Activated CD4-positive, alpha-beta T cell treated with anti-CD3 and anti-CD28 coated beads, Interleukin-2, amount 10 ng/mL, durations not matched to agents 24 days and 14 days (primary cell): ENCODE measurements at places on chromosomes 2 and 18. TPM values are rescaled to one million over a fixed set of nuclear protein-coding genes. Genes with fewer than 3 reads are reported as not detected.
A peak's percentile ranks its signal among the peaks of the same experiment; 100 is the strongest.

DNA sequence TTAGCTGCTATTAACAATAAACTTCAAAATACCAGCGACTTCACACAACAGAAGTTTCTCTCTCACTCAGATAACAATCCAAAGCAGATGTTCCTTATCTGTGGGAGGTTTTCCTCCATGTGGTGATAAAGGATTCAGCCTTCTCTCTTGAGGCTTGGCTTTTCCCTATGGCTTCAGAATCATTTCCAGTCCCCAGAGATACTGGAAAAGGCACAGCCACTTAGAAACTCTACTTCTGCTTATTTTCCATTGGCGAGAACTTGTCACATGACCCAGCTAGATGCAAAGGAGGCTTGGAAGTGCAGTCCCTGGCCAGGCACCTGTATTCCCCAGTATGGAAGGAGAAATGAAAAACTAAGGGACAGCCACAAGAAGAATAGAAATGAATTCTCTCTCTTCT, 344.8 kb downstream of the MTX2 start:
- no peak overlapping the region for H3K4me3 ChIP-seq
- H3K4me1 ChIP-seq, result no peaks in the 10 kb centered on the region
- no peaks in the 10 kb centered on the region for H3K36me3 ChIP-seq

GRCh38 chr2:199189229-199189628, 268.5 kb downstream of the SATB2 start:
- no peak overlapping the region for H3K27ac ChIP-seq
- no peak overlapping the region for H3K4me3 ChIP-seq
- no peaks in the 10 kb centered on the region for H3K4me1 ChIP-seq
- no peaks in the 10 kb centered on the region for H3K36me3 ChIP-seq
- no peak for DNase-seq

GRCh38 chr2:164826293-164827243, 15.1 kb downstream of the COBLL1 start:
- H3K4me3 ChIP-seq, result no peak overlapping the region
- H3K27ac ChIP-seq, result no peak overlapping the region
- peaks cover 5% of the 10 kb centered on the region for H3K27me3 ChIP-seq

DNA sequence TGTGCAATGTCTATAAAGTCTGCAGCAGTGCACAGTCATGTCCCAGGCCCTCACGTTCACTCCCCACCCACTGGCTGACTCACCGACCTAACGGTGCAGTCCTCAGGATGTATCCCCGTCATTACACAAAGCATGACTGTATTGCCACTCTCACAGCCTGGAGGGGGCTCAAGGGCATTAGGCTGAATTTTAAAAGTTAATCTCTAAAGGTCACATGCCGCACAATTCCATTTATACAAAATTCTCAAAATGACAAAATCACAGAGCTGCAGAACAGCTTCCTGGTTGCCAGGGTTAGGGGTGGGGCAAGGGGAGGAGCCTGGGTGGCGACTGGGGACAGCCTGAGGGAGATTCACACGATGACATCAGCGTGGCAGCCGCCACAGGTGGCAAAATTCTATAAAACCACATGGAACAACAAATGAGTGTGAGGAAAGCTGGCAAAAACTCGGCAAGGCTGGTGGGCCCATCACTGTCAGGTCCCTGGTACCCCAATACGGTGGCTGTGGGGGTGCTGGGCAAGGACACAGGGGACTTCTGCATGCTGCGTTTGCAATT, 97.6 kb downstream of the NDUFA10 start:
- peaks cover 11% of the 10 kb centered on the region for H3K27me3 ChIP-seq
- peak overlapping the region; percentile 58 for H3K4me3 ChIP-seq
- peak; percentile 85 for DNase-seq
- peak overlapping the region; percentile 77 for H3K27ac ChIP-seq
- H3K4me1 ChIP-seq, result peaks cover 27% of the 10 kb centered on the region

DNA sequence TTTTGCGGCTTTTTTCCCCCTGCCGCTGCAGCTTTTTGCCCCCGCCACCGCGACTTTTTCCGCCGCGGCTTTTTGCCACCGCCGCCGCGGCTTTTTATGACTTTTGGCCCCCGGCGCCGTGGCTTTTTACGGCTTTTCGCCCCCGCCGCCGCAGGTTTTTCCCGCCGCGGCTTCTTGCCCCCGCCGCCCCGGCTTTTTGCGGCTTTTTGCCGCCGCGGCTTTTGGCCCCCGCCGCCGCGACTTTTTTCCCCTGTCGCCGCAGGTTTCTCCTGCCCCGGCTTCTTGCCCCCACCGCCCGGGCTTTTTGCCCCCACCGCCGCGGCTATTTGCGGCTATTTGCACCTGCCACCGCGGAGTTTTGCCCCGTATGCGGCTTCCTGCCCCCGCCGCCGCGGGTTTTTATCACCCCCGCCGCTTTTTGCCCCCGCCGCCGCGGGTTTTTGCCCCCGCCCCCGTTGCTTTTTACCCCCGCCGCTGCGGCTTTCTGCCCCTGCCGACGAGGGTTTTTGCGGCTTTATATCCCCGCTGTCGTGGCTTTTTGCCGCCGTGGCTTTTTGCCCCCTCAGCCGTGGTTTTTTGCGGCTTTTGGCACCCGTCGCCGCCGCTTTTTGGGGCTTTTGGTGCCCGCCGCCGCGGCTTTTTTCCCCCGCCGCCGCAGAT, 2750.9 kb downstream of the RPIA start:
- no peaks in the 10 kb centered on the region for H3K36me3 ChIP-seq
- no peak for DNase-seq
- no peak overlapping the region for H3K27ac ChIP-seq
- H3K4me3 ChIP-seq, result no peak overlapping the region
- no peaks in the 10 kb centered on the region for H3K4me1 ChIP-seq
- H3K27me3 ChIP-seq, result peaks cover 13% of the 10 kb centered on the region

DNA sequence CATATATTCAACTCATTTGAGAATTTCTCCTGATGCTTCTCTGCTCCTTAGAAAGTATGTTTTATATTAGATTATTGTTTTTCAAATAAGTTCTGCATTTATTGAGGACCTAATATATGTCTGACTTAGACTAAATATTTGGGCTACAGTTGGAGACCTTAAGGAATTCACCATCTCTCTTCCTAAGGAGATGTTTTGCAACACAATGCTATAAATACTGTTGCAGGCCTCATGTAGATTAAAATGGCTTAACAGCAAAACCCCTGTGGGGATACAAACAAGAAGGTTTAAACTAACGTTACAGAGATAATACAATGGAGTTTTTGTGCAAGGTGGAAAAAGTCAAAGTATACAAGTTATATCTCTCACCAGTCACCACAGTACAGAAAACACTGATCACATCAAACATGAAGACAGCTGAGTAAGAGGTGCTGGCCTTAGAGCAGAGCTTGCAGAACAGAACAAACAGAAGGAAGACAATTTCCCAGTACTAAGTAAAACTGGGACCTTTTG, 20.1 kb upstream of the BMPR2 start:
- peaks cover 7% of the 10 kb centered on the region for H3K27me3 ChIP-seq
- H3K36me3 ChIP-seq, result no peaks in the 10 kb centered on the region
- no peak overlapping the region for H3K27ac ChIP-seq
- DNase-seq, result no peak
- no peak overlapping the region for H3K4me3 ChIP-seq

Gene TCF4
- 1.6 and 2.6 TPM in 2 replicates for total RNA-seq

DNA sequence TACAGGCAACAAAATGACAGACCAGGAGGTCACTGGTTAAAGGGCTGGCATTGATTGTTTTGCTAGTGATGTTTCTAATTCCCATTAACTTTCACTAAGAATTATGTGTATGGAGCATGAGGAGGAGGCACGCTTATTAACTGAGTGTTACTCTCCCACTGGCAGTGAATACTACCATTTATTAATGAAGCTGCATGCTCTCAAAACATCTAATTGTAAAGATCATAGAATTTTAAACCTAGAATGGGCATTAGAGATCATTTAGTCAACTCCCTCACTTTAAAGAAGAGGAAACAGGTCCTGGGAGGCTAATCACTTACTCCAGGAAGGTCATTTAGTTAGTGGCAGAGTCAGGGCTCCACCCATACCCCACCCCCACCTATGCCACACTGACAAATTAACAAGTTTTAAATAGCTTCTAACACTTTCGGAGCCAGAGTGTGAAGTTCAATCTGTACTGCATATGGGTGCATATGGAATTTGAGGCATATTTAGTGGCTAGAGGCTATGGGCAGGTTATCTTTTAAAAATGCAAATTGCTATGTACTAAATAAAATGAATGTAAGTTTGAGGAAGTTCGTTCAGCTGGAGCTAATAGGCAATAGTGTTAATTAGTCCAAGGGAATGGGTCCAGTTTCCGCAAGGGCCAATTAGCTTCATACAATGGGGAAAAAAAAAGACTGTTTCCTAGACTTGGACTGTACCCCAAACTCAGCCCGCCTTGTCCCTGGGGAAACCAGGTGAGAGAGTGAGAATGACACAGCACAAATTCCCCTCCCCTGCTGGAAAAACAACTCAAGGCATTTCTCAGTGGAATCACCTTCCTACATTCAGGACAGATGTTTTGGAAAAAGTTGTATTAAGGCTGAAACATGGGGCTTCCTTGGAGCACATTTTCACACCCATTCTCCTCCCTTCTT, 178.8 kb downstream of the ICOS start:
- no peak for DNase-seq
- no peak overlapping the region for H3K27ac ChIP-seq
- no peak overlapping the region for H3K4me3 ChIP-seq
- peaks cover 30% of the 10 kb centered on the region for H3K4me1 ChIP-seq
- no peaks in the 10 kb centered on the region for H3K27me3 ChIP-seq
- H3K36me3 ChIP-seq, result peaks cover 2% of the 10 kb centered on the region

- no peaks in the 10 kb centered on the region for H3K27me3 ChIP-seq
- H3K4me3 ChIP-seq, result no peak overlapping the region
- no peaks in the 10 kb centered on the region for H3K36me3 ChIP-seq
- DNase-seq, result no peak
Measured at GRCh38 chr2:41151746-41152145, 699.9 kb upstream of the SLC8A1 start.

- peaks cover 71% of the 10 kb centered on the region for H3K27me3 ChIP-seq
- H3K36me3 ChIP-seq, result no peaks in the 10 kb centered on the region
- DNase-seq, result no peak
- no peak overlapping the region for H3K4me3 ChIP-seq
- H3K4me1 ChIP-seq, result no peaks in the 10 kb centered on the region
Measured at GRCh38 chr2:54716375-54716774, 7.1 kb upstream of the EML6 start.

- no peaks in the 10 kb centered on the region for H3K4me1 ChIP-seq
- peak; percentile 10 for DNase-seq
- H3K4me3 ChIP-seq, result no peak overlapping the region
- peaks cover 42% of the 10 kb centered on the region for H3K27me3 ChIP-seq
- no peaks in the 10 kb centered on the region for H3K36me3 ChIP-seq
- no peak overlapping the region for H3K27ac ChIP-seq
Measured at GRCh38 chr2:181937473-181937872, 45.9 kb downstream of the ITPRID2 start.

- H3K36me3 ChIP-seq, result no peaks in the 10 kb centered on the region
- H3K4me1 ChIP-seq, result no peaks in the 10 kb centered on the region
- H3K4me3 ChIP-seq, result no peak overlapping the region
Measured at GRCh38 chr2:122704109-122704563, 948.7 kb downstream of the TSN start.

DNA sequence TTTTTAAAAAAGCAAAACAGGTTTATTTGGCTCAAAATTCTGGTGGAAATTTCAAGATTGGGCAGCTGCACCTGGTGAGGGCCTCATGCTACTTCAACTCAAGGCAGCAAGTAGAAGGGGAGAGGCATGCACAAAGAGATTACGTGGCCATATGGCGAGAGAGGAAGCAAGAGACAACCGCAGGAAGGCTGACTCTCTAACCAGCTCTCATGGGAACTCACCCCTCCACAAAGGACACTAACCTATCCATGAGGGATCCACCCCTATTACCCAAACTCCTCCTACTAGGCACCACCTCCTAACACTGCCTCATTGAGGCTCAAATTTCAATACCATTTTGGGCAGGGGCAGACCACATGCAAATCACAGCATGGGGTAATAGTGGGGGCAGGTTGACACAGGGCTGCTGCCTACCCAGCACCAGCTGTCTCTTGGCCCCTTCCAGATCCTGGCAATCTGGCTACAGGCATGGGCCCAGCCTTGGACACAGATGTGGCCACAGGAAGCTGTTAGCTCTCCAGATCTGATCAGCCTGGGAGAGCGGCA, 2.0 kb upstream of the CAPN10 start:
- DNase-seq, result peak; percentile 64
- no peaks in the 10 kb centered on the region for H3K27me3 ChIP-seq
- peak overlapping the region; percentile 27 for H3K27ac ChIP-seq
- peaks cover 20% of the 10 kb centered on the region for H3K36me3 ChIP-seq
- H3K4me1 ChIP-seq, result peaks cover 39% of the 10 kb centered on the region

GRCh38 chr2:67399831-67400489, 2.8 kb downstream of the ETAA1 start:
- H3K4me1 ChIP-seq, result peaks cover 8% of the 10 kb centered on the region
- H3K27ac ChIP-seq, result no peak overlapping the region
- peaks cover 29% of the 10 kb centered on the region for H3K36me3 ChIP-seq
- DNase-seq, result no peak
